Stimulated activated CD8-positive, alpha-beta memory T cell treated with anti-CD3 and anti-CD28 coated beads, Interleukin-4, amount 100 ng/mL, for 4 hours (primary cell): ENCODE measurements at places on chromosomes 11 and 22.

- DNase-seq = no peak
These were observed 86.9 kb upstream of the PARVA start for GRCh38 chr11:12290477-12290922.

DNA sequence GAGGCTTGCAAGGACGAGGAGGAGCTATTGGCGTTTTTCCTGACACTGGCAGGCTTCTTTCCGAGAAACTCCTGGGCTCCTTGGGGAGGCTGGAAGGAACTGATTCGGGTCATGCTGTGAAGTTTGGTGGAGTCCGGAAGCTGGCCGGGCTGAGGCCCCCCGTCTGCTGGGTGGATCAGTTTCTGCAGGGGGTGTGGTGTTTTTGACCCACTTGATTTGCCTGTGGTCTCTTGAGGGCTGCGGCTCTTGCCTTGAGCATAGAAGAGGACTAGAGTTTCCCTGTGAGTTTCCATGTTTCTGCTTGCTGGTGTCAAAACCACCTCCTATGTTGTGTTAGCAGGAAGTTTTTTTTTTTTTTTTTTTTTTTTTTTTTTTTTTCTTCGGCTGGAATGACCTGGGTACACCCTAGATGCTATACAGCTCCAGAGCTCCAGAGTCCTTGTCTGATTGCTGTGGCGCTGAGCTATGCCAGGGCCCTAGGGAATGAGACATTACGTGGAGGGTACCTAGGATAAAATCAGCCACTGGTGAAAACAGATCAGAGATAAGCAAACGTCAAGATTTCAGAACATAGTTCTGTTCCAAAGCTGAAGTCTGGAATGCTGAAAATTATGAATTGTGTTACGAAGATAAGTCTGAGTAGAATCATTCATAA, 728 bp downstream of the TBC1D22A start:
- DNase-seq = no peak

DNA sequence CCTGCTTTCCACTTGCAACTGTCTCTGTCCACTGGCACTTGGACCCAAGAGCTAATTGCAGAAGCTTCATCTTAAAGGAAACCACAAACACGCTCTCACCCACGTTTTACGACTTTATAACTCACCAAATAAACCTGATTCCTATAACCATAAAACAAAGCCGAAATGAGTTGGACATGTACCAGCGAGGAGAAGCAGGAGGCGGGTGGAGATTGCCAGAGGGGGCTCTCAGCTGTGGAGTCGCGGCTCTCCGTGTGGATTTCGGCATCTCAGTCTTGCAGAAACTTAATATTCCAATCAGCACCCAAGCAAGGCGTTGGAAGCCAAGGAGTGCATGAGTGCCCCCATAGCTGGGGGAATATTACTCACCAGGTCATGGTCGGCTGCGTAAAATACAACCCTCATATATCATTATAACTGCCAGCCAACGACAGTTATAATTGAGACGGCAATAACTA, 483.6 kb downstream of the MN1 start:
- no peak for DNase-seq

GRCh38 chr11:94938095-94939055, 35.0 kb downstream of the CWC15 start:
- no peak for DNase-seq

- no peak for DNase-seq
These were observed 159.9 kb upstream of the GRK3 start for GRCh38 chr22:25404556-25404927.

DNA sequence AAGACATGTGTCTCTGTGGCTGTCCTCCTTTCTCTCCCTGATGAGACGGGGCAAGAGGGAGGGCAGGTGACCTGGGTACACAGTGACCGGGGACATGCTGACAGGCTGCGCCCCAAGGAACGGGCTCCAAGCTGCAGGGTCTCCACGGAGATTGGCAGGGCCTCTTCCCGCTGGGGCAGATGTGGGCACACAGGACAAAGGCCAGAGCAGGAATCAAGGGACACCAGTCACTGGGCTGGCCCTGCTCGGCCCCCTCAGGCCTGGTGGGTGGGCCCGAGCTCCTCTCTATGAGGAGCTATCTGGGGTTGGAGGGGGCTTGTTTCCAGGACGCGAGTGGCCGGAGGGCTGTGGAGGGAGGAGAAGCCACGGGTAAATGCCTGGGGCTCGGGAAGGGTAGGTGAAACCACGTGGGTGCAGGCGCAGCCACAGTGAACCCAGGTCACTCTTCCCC, 11.2 kb downstream of the PNPLA5 start:
- DNase-seq = no peak

DNA sequence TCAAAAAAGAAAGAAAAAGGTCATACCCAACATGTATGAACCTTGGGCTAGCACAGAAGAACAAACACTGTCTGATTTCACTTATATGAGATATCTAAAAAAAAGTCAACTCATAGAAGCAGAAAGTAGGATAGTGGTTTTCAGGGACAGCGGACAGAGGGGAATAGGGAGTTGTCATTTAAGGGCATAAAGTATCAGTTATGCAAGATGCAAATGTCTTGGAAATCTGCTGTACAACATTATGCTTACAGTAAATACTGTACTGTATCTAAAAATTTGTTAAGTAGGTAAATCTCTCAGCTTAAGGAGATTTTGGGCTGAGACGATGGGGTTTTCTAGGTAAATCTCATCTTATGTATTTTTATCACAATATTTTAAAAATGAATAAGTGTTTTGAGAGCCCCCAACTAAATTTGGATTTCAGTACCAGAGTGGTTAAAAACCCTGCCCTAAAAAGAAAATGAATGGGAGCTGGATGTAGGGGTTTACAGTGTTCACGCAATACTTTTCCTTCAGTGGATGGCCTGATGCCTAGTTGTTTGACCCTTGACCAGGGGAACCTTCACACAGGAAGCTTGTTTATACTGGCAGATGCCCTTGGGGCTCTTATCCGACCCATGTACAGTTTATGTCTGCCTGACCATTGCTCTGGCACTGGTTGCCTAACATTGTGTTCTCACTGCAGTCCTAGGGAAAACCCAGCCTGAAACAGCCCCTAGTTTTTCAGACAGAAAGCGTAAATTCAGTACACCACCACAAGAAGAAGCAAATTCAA, 34.8 kb downstream of the SLC22A9 start:
- DNase-seq = no peak

DNA sequence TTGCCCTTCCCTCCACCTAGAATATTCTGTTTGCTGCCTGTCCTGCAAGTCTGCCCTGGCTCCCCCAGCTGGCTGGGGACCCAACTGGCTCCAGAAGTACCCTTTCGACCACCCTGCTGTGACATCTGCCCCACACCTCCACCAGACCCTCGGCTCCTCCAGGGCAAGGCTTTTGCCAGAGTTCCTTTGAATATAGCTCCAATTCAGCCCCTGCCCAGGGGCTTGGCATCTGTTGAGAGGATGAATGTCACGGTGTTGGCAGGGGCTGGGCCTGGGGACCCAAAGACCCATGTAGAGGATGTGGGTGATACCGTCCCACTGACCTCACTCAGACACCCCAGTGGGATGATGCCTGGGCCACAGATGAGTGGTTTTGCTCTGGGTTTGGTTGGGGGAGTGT, 4.0 kb downstream of the NLRP6 start:
- DNase-seq = no peak

DNA sequence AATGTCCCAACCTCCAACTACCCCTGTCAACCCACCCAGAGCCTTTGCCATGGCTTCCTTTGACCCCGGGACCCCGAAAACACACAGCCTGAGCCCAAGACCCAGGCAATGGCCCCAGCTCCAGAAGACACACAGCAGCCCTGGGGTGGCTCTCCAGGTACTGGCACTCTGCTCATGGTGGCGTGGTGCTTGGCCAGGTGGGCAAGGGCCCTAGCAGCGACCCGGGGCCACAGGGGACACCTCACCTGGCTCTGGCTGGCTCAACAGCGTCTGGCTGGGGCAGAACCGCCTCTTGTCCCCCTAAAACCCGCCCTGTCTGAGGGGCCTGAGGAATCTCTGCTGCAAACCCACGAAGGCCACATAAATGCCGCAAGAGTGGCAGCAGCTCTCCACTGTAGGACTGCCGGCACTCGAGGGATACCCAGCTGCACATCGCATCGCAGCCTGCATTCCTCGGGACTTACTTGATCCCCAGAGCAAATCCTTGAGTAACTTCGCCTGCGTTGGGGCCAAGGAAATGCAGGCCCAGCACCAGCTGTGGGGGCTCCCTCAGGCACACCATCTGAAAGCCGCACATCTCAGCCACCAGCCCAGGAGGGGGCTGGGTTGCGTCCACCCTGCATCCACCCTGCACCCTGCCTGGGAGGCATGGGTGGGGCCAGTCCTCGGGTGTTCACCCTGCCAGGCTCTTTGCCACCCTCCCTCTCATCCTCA, 23.1 kb upstream of the GNB1L start:
- no peak for DNase-seq

GRCh38 chr11:93662175-93662570, 691 bp downstream of the CEP295 start:
- DNase-seq = no peak

DNA sequence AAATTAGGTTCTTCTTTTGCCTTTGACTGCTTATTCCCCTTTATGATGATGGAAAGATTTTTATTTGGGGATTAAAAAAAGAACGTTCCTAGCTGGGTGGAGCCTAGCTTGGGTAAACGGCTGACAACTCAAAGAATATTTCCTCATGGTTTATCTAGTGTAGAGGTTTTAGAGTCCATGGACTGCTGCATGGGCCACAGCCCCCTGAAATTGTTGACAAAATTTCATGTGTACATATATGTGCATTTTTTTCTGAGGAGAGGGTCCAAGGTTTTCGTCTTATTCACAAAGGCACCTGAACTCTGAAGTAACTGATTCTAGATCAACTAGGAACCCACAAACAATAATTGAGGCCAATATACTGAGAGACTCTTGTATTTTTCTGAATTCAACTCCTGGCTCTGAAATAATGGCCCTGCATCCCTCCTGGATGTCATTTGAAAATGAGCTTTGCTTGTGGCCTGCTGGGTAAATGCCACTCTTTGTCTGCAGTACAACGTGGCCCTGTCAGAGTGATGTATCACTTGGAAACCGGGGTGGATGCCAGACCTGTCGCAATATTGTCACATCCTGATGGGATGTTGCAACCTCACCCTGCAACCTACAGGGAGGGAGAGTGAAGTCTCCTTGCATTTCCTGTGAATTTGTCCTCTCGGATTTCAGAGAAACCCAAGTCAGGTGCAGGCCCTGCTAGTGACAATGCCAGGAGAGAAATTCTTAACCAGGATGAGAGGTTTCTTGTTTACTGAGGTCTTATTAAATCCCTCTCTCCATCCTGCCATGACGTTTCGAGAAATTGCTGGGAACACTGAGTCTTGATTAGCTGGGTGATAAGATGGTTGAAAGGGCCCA, 33.8 kb downstream of the EHF start:
- DNase-seq = no peak

GRCh38 chr11:98564233-98564632, 456.5 kb upstream of the CNTN5 start:
- DNase-seq = no peak

GRCh38 chr22:37930270-37930951, 23.0 kb downstream of the C22orf23 start:
- DNase-seq = no peak

- DNase-seq = no peak
These were observed 253.8 kb upstream of the CNTN5 start for GRCh38 chr11:98766903-98767302.

DNA sequence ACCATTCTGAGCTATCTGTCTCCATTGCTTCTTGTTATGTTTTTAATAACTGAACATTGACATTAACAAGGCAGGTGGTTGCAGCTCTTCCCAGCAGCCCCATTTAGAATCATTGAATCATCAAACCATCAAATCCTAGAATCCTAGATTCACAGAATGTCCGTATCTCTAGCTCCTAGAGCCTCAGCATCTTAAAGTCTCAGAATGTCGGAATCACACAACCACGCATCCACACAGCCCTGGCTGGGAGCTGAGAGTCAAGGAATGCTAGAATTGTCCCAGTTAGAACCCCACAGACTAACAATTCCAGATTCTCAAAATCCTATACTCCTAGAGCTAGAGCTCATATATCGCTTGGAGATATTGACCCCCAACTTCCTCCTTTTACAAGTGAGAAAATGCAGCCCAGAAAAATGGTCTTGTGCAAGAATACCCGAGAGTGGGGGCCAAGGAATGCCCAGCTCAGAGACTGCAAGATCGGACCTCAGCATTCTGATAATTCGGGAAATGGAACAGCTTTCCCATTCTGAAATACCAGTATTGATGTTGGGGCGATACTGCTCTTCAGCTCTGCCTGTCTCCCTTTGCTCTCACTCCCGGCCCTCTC, 38.8 kb downstream of the PDE2A start:
- no peak for DNase-seq

- DNase-seq = no peak
These were observed 2.9 kb upstream of the FOSL1 start for GRCh38 chr11:65903068-65903481.

DNA sequence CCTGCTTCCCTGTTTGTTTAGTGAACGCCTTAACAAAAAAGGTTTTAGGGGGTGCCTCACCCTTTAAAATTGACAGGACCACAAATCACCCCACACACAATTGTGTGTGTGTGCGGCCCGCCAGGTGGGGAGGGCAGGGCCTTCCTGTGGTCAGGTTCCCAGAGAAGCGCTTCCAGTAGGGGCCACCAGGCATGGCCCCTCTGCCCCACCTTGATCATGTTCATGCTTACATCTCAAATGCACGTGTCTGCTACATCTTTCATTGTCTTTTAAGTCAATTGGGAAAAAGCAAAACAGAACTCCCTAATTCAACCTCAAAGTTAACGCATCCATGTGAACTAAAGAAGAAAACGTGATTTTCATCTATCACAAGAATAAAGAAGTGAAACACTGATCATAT, 1335.3 kb downstream of the TBC1D22A start:
- no peak for DNase-seq

DNA sequence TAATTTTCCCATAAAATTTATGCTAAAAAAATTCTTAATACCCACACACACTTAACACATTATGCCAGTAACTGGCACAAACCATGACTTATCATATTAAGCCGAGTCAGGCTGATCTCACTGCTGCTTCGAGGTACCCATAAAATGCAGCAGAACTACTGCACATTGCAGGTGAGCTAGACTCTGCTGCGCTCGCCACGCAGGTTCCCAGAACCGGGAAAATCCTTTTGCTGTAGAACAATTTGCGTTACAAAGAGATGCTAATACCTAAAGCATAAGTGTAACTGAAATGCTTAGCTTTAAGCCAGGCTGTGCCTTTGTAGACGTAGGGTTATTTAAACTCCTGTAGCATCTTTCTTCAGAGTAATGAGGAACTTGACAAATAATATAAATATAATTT, 200.3 kb downstream of the MSANTD4 start:
- DNase-seq = no peak

GRCh38 chr22:49395617-49396016, 432.1 kb downstream of the BRD1 start:
- DNase-seq = no peak
